ENCODE measurements at places on chromosomes 6 and 20. TPM values are rescaled to one million over a fixed set of nuclear protein-coding genes. Genes with fewer than 3 reads are reported as not detected.

GRCh38 chr6:167053895-167054530 is 54.8 kb downstream of the CEP43 start:
- DNase-seq = no peak

- no peak for DNase-seq
These were observed 217.7 kb upstream of the LRFN2 start for GRCh38 chr6:40804905-40805304.

DNA sequence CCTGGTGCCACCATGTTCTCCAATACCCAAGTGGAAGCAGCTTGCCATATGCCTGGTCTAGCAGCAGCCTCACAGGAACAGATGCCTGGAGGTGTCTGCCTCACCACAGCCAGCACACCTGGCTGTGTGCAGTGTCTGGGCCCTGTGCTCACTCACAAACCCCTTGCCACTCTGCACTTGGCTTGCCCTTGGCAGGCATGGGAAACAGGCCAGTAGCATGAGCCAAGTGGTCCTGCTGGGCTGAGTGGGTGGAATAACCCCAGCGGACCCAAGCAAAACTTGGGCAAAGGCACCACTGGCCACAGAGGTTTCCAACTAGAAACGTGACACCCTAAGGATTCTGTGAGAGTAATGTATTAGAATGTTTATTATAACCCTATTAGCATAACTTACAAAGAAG is 600.5 kb upstream of the GJE1 start:
- no peak for DNase-seq

GRCh38 chr6:15109338-15110090 is 136.4 kb upstream of the JARID2 start:
- no peak for DNase-seq

- no peak for DNase-seq
These were observed 1.7 kb downstream of the GHRH start for GRCh38 chr20:37259865-37260264.

The CST3 gene
- 135 TPM for total RNA-seq

The BIRC7 gene
- not detected for total RNA-seq

The IL20RA gene
- total RNA-seq = 0.33 TPM

The PKIB gene
- total RNA-seq = 1.3 TPM

The OR2B6 gene
- total RNA-seq = 0.17 TPM
